GM18507 (cell line): ENCODE measurements at places on chromosomes 5 and 9.
A peak's percentile ranks its signal among the peaks of the same experiment; 100 is the strongest.

DNA sequence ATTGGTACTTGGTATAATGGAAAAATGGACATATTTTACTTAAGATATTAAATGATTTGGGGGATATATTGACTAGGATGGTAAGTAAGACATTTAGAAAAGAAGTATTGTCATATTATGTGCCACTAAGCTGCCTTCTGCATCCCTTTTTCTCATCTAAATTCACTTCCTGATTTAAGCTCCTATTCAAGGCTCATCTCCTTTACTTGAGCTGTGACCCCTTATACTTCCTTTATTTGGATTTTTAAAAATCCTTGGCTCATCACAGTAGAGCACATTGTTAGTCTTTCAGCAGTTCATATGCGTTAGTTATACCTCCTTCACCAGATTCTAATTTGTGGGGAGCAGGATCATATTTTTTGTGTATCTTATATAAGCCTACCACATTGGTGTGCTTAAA lies 6.6 kb downstream of the COMMD10 start:
- no peak for DNase-seq

DNA sequence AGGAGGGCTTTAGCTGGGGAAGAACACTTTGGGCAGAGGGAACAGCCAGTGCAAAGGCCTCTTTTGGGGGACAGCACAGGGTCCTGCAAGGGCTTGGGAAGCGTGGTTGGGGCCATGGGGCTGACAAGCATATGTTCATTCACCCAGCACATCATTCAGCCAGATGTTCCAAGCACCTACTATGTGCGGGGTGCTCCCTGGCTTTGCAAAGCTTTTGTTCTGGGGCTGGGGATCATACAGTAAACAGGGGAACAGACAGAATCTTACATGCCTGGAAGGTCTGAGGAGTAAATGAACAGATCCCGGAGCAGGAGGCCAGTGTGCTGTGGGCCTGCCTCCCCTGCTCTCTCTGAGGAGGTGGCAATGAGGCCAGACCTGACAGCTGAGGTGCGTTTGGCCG lies 16.7 kb downstream of the PSD2 start:
- no peak for DNase-seq

DNA sequence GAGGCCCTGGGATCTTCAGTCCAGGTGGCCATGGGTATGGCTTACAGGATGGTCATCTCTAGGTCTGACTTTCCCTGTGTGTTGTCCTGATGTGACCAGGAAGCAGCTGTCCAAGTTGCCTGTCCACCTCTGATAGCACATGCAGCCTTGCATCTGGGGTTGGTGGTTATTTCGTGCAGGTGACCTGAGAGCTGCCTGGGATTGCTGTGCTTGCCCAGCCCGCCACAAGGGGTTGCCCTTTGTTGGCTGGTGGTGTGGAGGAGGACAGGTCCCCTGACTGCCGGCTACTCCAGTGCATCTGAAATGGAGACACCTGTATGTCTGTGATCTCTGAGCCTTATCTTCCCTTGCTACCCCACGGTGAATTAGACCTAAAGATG lies 212.6 kb downstream of the ARHGAP26 start:
- no peak for DNase-seq

DNA sequence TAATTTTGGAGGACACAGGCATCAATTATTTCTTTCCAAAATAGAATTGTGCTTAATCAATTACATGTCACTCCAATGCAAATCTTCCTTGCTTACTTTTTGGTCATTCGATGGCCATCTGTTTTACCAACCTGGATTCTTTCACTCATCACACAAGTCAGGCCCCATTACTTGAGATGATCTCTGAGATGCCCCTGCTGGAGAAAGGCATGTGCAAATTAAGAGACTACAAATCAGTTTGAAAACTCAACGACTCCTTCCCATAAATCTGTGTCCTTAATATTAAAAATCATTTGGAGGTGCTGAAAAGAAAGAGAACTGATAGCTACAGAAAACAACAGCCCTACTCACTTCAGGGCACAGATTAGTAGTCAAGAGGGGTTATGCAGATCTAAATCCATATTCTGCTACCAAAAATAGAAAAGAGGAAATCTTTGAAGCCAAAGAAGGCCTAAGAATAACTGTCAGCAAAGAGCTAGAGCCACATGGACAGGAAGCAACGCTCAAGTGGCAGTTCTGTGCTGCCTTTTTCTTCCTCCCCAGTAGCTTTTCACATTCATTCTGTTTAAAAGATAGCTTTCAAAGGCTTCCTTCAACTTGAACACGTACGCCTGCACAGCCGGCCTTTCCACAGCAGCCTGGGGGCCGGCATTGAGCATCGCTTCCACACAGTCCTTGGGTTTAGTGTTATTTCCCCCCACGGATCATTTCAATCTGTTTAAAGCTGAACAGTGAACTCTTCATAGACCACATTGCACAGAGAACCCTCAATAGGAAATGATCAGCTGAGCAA lies 79.3 kb upstream of the MAP3K1 start:
- DNase-seq, result no peak

GRCh38 chr5:162407614-162408013 lies 340.0 kb downstream of the GABRG2 start:
- no peak for DNase-seq

DNA sequence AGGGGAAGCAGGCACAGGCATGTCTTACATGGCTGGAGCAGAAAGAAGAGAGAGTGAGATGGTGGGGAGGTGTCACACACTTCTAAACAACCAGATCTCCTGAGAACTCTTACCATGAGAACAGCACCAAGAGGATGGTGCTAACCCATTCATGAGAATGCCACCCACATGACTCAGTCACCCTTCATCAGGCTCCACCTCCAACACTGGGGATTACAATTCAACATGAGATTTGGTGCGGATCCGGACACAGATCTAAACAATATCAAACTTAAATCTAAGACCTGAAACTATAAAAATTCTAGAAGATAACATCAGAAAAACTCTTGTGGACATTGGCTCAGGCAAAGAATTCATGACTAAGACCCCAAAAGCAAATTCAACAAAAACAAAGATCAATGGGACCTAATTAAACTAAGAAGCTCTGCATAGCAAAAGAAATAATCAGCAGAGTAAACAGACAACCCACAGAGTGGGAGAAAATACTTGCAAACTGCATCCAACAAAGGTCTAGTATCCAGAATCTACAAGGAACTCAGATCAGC lies 65.4 kb downstream of the SPATA31C2 start:
- no peak for DNase-seq

DNA sequence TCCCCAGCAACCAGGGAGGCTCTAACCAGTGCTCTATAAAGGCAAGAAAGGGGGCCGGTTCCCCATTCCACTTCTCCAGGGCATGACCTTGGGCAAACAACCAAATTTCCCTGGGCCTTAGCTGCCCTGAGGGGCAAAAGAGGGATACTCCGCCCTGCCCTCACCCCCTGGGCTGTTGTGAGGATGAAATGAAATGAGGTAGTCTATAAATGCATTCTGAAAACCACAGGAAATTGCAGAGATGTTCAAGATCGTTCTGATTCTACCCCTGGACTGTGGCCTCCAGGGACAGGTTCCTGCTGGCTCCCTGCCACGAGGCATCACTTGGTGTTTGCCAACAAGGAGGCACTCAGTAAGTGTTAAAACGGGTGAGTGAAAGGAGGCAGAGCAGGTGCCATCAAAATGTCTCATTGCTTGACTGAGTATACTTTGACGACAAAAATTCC lies 5.7 kb downstream of the RAPGEF1 start:
- no peak for DNase-seq

GRCh38 chr5:112957036-112957808 lies 19.4 kb upstream of the DCP2 start:
- DNase-seq, result no peak

DNA sequence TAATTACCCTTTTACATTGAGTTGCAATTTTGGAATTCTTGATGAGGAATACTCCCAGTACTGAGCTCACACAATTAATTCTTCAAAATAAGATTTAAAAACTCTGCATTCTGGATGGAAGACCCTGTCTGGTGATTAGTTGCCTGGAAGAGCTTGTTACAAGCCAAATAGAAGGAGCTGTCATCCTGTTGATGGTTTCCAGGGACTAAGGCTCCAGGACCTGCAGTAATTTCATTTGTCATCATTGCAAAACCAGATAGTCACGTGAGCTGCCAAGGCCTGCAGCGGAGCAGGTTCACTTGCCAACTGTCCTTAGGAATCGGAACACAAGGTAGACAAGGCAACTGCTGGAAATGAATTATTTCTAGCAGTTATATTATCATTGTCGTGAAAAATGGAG lies 597.7 kb downstream of the CCDC171 start:
- DNase-seq, result no peak

DNA sequence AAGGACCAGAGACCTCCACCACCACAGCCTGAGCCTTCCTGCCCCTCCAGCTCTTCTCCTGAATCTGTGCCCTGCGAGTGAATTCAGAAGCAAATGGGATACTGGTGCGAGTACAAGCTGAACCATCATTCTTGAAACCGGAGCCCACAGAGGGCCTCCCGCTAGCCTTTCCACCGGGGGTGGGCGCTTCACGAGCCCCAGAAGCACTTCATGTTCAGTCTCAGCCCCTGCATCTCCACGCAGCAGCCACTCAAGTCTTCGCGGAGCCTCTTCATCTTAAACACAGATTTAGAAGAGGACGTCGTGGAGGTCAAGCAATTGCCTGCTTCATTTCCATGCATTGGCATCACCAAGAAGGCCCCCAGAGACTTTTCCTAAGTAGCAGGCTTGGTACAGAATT lies 26.0 kb upstream of the OLFM1 start:
- DNase-seq, result no peak

GRCh38 chr5:24747327-24747726 lies 102.5 kb upstream of the CDH10 start:
- DNase-seq, result no peak

GRCh38 chr9:95910023-95910707 lies 34.7 kb downstream of the ERCC6L2 start:
- DNase-seq, result no peak

DNA sequence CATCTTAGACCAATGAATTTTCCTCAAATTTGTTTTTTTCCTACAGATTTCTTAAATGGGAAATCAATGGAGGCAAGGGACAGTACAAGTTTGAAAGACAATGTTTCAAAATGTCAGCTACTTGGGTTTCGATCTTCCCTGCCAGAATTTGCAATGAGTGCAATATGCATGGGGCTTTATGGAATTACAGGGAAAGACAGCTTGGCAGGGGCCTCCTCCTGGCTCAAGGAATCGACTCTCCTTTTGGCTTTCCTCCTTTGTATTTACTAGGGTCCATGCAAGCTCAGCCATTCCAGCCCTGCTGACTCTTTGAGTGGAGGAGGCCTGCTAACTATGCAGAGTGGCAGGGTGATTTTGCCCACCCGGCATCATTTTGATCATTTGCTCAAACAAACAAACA lies 63.2 kb downstream of the MED27 start:
- DNase-seq, result no peak

GRCh38 chr5:162664846-162665245 lies 597.3 kb downstream of the GABRG2 start:
- DNase-seq, result no peak

DNA sequence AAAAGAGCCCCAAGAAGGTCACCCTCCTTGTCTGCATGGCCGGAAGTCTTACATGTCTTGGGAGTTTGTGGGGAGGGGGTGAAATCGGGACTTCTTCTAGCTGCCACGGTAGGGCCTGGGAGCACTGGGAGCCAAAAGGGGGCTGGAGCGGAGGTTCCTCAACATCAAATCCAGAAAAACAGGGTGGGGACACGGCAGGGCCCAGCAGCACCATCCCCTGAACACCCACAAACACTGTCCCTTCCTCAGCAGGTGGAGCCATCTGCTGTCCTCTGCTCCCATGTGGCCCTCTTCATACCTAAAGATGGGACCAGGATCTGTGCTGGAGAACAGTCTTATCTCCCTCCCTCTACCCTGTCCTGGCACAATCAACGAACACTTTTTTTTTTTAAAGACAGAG lies 2.7 kb downstream of the TERT start:
- DNase-seq, result no peak

- no peak for DNase-seq
Measured at GRCh38 chr5:178279026-178279722, 46.6 kb upstream of the PHYKPL start.

GRCh38 chr5:10295619-10296326 lies 11.9 kb downstream of the CMBL start:
- no peak for DNase-seq

DNA sequence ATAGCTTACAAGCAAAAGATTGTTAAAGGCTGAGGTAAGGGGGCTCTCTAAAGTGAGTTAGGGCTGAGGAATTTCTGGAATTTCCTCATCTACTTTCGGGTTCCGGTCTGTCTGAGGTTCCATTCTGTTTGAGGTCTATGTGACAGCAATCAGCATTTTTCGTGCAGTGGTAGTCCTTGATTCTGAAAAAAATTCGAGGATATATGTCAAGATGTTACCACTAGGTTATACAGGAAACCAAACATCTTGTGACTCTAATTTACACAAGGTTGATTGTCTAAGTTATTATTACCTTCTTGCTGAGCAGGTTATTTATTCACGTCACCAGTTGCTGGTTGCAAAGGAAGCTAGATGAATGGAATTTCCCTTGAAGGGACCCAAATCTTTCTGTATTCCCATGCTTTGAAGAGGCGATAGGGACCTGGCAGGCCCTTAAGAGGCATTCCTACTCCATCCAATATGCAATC lies 35.2 kb downstream of the RLN2 start:
- DNase-seq, result no peak

DNA sequence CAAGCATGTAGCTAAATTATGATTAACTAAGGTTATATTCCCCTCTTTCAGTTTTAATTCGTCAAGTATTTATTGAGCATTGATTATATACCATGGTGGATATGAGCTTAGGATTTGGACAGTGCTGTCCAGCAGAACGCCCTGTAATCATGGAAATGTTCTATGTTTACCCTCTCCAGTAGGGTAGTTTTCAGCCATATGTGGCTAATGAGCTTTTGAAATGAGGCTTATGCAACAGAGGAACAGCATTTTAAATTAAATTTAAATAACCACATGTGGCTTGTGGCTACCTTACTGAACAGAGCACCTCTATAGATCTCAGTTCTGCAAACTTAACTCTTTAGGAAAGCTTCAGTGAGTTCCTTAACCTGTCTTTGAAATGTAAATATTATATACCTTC lies 59.1 kb downstream of the JMY start:
- no peak for DNase-seq

- DNase-seq, result peak; percentile 30
Measured at GRCh38 chr9:126326228-126327005, at the start of gene MVB12B. TSS of gene MVB12B (plus strand) at chr9:126326829. CDS start at chr9:126326930, 101 bp downstream.
